ENCODE measurements at places on chromosomes 1 and 21.

GRCh38 chr1:6872573-6873261, 87.5 kb downstream of the CAMTA1 start:
- no peak for DNase-seq

GRCh38 chr1:178109348-178110143, 15.6 kb downstream of the RASAL2 start:
- no peak for DNase-seq

- DNase-seq = no peak
These were observed 889 bp upstream of the CCNL2 start for GRCh38 chr1:1399872-1400575.

GRCh38 chr1:94039514-94039870, 81.5 kb downstream of the ABCA4 start:
- DNase-seq = peak; percentile 27

GRCh38 chr1:215720126-215720525, 153.0 kb downstream of the KCTD3 start:
- no peak for DNase-seq
